ENCODE measurements at places on chromosomes 5 and 9.
A peak's percentile ranks its signal among the peaks of the same experiment; 100 is the strongest.

GRCh38 chr9:35882996-35883395, 12.8 kb upstream of the OR13J1 start:
- DNase-seq: peak; percentile 21

- peak; percentile 47 for DNase-seq
Observed at GRCh38 chr5:14109041-14109747, 33.9 kb upstream of the TRIO start.

DNA sequence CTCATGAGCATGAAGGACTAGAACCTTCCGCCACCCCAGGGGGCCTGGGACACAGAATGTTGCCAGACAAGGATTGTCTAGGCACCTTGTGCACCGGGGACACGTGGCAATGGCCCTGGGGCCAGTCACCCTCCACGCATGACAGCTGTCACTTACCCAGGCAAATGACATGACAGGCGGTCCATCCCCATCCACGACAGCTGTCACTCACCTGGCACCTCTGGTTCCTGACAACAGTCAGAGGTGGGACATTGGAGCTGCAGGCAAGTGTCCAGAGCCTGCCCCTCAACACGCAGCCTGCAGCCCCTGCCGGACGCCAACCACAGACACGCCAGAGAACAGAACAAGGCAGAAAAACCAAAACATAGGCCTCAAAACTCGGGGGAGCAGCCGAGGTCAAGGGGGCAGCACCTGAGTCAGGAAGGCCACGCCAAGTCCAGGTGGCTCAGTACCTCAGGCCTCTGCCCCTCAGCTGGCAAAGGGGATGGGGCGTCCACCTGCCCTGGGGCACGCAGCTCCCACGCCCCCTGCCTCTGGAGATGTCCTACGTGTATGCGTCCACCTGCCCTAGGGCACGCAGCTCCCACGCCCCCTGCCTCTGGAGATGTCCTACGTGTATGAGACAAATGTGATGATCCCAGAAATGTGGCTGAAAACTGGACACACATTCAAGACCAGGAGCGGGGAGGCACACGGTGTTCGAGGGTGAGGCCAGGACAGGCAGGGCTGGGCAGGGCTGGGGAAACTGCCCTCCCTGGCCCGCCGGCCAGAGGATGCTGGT, 14.5 kb downstream of the VAV2 start:
- no peak for DNase-seq

- no peak for DNase-seq
Observed at GRCh38 chr9:99351647-99352046, 129.6 kb downstream of the SEC61B start.

DNA sequence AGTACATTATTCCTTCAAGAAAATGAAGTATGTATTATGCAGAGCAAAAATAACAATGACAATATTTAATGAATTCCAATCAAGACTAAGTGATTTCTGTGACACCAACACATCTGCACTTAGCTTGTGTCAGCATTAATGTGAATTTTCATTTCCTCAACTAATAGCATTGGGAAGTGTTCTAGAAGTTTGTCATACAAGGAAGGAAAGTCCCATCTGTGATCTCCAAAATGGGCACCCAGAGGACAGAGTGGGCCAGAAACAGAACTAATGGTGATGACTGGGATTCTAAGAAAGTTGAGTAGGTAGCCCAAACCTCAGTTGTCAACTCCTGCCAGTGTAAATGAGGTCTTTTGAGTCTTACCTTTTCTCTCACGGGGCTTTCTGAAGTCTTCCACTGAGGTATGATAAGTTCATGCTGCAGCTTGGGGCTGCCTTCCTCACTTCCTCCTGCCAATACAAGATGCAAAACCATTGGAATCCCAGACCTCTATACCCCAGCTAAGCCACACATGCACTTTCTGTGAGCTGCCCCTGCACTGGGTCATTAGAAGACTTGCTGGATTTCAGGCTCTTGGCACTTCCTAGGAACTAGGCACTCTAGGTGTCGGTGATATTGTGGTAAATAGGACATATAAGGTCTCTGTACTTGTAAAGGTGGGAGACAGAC, 4.9 kb downstream of the ADAM19 start:
- no peak for DNase-seq

DNA sequence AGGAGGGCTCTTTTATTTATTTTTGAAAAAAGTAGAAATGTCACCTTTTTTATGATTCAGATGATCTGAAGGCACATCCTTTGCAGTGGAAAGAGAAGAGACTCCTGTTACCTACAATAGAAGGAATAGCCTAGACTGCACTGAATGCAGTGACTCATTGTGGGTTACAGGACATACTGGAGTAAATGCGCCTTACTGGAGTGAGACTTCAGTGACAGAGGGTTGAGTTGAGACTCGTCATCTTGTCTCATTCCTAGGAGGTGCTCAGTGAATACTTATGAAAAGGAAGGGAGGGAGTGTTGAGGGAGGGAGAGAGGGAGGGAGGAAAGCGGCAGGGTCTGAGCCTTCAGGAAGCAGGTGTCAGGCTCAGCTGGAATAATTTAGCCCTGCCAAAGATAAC, 25.2 kb downstream of the ANKRA2 start:
- peak; percentile 75 for DNase-seq

- DNase-seq: no peak
Observed at GRCh38 chr5:946720-947625, 54.3 kb downstream of the TRIP13 start.

DNA sequence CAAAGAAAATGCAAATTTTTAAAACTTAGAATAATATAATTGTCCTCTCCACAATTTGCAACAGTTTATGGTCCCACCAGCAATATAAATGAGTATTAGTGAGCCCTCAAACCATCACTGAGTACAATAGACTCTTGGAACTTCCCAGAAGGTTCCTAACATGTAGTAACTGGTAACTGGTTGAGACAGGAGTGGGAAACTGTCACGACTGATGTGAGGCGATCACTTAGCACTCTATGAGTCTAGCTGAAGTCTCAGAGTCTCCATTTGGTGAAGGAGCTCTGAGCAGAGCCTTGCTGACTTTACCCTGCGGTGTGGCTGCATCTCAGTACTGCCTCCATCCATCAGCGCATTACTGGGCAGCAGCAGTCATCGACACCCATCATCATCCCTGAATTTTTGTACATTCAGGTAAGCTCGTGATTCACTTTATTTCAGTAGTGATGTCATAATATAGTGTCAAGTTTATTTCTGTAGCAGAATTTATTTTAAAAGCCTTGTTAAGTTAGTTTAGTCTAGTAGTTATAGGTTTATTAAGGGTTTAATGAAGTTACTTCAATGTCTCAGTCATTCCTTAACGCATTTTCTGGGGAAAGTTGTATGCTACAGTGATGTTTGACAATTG, 76.6 kb upstream of the ABCA1 start:
- DNase-seq: no peak

DNA sequence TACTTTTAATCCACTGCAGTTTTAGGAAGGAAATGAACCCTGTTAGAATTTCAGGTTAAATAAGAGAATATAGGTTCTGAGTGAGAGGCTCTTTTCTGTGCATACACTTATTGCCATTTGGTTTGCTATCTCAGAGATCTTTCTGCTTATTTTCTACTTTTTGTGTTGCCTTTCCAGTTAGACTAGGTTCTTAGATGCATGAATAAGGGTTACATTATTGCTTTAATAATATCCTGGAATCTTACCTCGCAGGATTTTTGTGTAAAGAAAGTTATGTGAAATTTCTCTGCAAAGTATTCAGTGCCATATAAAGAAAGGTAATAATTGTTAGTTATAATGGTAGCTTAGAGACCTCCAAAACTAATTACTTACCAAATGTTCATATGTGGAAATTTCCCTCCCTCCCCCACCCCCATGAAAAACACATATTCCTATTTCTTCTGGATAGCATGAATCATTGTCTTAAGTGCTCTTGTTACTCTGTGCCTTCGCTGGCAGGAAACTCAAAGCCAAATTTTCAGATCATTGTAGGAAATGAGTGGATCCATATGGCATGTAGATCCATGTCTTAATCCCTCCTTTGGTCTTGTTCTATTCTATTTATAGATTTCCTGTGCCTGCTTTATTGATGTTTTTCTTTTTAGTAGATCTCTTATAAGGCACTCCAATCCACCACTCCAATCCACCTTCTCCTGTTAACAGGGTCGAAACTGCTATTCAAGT, 2.7 kb upstream of the APBA1 start:
- peak; percentile 89 for DNase-seq

DNA sequence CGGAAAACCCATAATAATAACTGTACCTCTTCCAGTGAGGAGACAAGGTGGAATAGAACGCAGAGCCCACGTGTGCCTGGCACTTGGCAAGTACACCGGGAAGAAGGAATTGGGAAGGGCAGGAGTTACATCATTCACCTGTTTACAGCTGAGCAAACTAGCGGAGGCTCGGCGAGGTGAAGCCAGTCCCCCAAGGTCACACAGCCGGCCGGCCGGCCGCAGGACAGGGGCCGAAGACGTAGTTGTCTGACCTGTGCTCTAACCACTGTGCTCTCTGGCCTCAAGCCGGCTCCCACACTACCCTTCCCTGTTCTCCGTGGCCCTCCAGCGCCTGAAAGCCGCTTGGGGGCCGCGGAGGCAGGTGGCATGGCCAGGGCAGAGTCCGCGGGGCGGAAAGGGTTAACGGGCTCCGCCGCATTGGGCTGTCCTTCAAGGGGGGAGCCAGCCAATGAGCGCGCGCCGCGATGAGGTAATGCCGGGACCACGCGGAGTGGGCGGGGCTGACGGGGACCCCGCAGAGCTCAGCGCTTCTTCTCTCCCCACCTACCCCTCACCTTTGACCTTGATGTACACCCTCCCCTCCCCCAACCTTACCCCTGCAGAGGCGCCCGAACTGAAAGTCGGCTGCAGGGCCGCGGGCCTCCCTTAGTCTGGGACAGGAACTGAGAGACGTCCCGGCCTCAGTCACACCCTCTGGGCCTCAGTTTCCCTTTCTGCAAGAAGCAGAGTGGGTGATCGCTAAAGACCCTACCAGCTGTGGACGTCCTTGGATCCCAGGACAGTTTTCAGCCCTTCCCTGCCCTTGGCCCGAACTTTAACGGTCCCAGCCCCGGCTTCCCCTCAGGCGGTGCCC, 125.1 kb downstream of the C9orf50 start:
- DNase-seq: peak; percentile 90

- DNase-seq: no peak
Observed at GRCh38 chr9:68981789-68982188, 32.1 kb downstream of the PRKACG start.

- DNase-seq: no peak
Observed at GRCh38 chr9:91032121-91032531, 230.5 kb downstream of the SYK start.

- no peak for DNase-seq
Observed at GRCh38 chr5:174397206-174397605, 327.2 kb upstream of the MSX2 start.

- peak; percentile 77 for DNase-seq
Observed at GRCh38 chr5:87541033-87541432, 128.3 kb upstream of the CCNH start.

DNA sequence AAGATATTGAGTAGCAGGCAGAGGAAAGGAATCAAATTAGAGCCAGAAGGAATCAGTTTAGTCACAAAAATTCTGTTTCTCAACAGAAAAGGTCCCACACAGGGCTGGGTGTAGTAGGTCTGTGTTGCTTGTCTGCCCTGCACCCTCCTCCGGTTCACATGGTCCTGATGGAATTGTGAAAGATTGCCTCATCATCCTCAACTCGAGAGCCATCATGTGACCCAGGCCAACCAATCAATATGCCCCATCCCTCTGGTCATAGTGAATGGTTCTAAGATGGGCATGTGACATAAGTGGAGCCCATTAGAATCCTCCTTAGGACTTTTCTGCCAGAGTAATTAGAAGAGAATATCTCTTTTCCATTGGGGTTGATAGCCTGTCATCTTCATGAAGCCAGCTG, 56.7 kb upstream of the RAD23B start:
- peak; percentile 17 for DNase-seq

- no peak for DNase-seq
Observed at GRCh38 chr5:150641824-150642566, 1.5 kb downstream of the SYNPO start.

- no peak for DNase-seq
Observed at GRCh38 chr5:122462486-122462885, 150.4 kb downstream of the SNCAIP start.

DNA sequence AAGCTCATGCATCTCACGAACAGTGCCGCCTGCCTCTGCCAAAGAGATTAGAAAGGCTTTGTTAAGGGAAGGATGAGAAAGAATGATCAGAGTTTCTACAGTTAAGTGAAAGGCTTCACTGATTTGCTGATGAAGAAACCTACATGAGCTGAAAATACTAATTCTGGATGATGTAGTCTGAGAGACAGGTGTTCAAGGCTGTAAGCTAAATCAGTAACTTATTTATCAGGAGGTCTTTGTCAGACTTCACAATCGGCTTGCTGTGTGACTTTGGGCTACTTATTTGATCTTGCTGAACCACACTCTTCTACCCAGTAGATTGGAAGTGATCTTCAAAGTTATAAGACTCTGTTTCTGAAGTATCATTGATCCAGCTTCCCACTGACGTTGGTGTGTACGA, 264.2 kb downstream of the RAB3C start:
- no peak for DNase-seq

DNA sequence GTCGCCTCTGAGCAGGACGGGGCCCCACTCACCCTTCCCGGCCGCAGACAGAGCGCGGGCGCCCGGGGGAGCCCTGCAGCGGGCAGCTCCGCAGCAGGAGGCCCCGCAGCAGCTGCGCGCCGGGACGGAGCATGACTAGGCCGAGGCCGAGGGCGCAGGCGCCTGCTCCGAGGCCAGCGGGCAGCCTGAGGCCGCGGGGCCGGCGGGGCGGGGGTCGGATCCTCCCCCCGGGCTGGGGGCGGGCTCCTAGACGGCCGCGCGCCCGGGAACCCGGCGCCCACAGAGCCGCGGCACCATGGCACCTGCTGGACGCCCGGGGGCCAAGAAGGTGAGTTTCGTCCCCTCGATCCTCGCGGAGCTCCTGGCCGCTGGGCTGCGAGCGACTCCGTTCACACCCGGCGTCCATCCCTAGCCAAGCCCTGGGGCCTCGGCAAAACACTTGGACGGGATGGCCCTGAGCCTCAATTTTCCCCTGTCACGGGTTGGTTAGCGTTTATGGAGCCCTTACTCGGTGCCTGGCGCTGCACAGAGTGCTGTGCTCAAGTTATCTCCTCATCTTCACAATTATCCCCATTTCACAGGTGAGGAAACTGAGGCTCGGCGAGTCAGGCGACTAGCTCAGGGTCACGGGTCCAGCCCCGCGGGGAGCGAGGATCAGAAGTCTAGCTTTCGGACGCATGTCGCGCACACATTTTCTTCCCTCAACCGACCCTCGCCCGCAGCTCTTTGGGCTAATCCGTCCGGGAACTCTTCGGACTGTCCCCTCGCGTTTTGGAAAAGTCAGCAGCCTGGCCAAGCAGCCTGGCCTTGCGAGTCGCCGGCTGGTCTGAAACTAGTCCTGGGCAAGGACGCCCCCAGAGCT, at the start of the genes BHMT2 and DMGDH:
Gene BHMT2 (plus strand): TSS at position 280 of the 862 bp plus-strand sequence. CDS start 16 bp downstream, at position 296.
Gene DMGDH (minus strand): TSS at position 187 of the 862 bp plus-strand sequence. CDS start 54 bp downstream, at position 133.
- peak; percentile 66 for DNase-seq

DNA sequence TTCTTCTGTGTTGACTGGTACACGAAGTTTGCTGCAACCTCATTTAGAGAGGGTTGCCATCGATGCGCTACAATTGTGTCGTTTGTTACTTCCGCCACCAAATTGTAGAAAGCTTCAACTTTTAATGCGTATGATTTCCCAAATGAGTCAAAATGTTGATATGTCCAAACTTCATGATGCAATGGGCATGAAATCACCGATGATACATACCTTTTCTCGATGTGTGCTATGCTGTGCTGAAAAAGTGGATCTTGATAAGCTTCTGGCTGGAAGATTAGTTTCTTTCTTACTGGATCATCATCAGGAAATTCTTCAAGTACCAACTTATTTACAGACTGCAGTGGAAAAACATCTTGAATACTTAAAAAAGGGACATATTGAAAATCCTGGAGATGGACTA, 65.7 kb downstream of the TMEM38B start:
- peak; percentile 13 for DNase-seq

- peak; percentile 2 for DNase-seq
Observed at GRCh38 chr5:4116834-4117233, 521.2 kb downstream of the IRX1 start.

GRCh38 chr5:129506086-129506485, 46.0 kb downstream of the ADAMTS19 start:
- peak; percentile 47 for DNase-seq

Data from iris pigment epithelial cell (primary cell).